ENCODE measurements at places on chromosomes 3 and 15. TPM values are rescaled to one million over a fixed set of nuclear protein-coding genes. Genes with fewer than 3 reads are reported as not detected.

CHDH gene
- total RNA-seq: 15.9 TPM

- DNase-seq: no peak
These were observed 17.9 kb downstream of the PAK6 start for GRCh38 chr15:40256638-40257235.

GRCh38 chr3:149844091-149844490, 31.1 kb downstream of the RNF13 start:
- no peak for DNase-seq

CYP1A2 gene
- not detected for total RNA-seq

ZBED2 gene
- not detected for total RNA-seq

- DNase-seq: no peak
These were observed 11.0 kb downstream of the TSPAN3 start for GRCh38 chr15:77059786-77060361.

GRCh38 chr3:98900265-98901118, 1.0 kb downstream of the DCBLD2 start:
- DNase-seq: no peak

MDFIC2 gene
- not detected for total RNA-seq

DNA sequence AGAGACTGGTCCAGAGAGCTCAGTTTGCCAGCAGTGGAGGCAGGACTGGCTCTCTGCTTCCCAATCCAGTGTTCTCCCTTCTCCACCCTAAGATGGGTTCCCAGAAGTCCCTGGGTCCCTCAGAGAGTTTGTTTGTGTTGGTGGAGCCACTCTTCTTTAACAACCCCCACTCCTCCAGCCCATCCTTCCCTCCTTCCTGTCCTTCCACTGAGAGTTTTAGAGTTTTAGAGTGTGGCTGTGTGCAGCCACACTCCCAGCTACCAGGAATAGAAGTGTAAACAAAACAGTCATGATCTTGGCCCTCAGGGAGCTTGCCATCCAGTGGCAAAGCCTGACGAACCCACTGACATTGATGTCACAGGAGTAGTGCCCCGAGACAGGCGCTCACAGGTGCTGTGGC, 12.5 kb upstream of the FBLN2 start:
- DNase-seq: no peak

ZIC1 gene
- total RNA-seq: not detected

- DNase-seq: no peak
These were observed 26.1 kb downstream of the TBC1D21 start for GRCh38 chr15:73899197-73900094.

- peak; percentile 64 for DNase-seq
These were observed 14.4 kb upstream of the STARD5 start for GRCh38 chr15:81338170-81339007.

- DNase-seq: no peak
These were observed 95.6 kb downstream of the P2RY1 start for GRCh38 chr3:152930516-152930915.

DNA sequence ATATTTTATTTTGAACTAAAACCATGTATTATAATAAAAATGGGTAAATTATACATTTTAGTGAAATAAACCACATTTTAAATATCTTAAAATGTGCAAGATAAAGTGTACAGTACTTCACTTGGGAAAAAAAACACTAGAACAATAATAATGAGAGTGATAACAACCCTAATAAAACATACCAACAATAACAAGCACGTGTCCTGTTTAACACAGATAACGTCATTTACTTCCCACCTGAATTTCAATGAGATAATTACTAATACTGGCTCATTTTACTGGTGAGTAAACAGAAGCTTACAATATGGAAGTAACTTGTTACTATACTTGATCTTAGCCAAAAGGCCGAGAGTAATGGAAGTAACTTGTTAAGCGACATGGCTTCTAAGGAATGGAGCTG, 110.2 kb upstream of the PRTG start:
- DNase-seq: no peak

DNA sequence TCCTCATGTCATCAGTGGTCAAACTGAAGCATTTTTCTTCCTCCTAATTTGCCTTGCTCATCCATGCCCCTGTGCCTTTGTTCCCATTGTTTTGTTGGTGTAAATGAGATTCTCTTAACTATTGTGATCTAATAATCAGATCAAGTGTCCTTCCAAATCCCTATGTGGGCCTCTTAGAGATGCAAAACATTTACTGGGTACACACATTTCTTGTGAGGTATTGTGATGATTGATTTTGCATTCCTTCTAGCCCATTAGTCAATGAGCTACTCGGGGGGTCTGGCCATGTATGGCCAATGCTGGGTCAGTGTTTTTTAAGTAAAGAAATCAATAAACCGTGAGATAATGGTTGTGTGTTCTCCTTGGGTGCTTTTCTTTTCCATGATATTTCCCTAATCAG, 580.4 kb downstream of the VGLL3 start:
- DNase-seq: no peak

REC114 gene
- not detected for total RNA-seq

DNA sequence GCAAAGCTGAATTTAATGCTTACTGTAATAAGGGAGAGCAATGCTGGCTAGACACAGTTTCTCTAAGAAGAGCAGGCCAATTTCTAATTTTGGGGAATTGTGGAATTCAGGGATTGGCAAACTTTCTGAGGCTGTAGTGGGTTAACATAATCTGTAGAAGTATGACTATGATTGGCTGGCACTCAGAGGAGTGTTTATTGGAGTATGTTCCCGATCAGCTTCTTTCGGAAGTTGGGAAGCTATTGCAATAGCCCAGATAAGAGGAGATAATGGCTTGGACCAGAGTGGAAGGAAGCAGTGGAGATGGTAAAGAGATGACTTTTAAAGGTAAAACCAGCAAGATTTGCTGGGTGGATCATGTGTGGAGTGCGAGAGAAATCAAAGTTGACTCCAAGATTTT, 19.4 kb downstream of the TMOD3 start:
- no peak for DNase-seq

GRCh38 chr3:195770081-195770840, 41.5 kb downstream of the MUC4 start:
- DNase-seq: no peak

DNA sequence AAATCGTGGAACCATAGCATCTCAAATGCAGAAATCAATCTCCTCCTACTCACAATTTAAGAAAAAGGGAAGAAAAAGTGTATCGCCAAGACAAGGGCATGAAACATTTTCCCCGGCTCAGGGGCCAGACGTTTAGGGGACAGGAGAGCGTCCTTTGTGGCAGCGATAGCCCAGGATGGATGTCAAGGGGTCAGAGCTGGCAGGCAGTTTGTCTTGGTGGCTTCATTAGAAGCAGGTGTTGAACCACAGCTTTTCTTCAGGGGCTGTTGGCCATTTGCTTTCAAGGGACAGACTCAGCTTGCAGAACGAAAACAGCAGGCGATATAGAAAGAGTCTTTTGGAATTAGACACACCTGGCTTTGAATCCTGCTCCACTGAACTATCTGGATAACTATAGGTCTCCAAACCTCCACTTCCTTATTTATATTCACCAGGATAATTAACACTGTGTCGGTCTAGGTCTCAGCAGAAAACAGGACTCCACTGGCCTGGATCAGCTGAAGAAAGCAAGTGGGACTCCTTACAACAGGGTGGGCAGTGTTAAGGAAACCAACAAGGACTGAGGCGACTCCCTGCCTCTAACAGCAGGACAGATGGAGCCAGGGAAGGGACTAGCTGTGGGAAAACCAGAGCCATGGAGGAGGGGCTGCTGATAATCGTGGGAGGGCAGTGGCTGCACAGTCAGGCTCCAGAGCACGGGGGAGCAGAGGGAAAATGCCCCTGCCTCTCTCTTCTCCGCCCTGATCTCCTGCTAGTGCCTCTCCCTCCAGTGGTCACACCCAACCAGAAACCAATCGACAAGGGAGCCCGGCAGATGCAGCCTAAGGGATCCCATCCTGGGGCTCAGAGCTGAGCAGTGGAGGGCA, 123.6 kb downstream of the LIPC start:
- no peak for DNase-seq

RAD51 gene
- 0.42 TPM for total RNA-seq

DNA sequence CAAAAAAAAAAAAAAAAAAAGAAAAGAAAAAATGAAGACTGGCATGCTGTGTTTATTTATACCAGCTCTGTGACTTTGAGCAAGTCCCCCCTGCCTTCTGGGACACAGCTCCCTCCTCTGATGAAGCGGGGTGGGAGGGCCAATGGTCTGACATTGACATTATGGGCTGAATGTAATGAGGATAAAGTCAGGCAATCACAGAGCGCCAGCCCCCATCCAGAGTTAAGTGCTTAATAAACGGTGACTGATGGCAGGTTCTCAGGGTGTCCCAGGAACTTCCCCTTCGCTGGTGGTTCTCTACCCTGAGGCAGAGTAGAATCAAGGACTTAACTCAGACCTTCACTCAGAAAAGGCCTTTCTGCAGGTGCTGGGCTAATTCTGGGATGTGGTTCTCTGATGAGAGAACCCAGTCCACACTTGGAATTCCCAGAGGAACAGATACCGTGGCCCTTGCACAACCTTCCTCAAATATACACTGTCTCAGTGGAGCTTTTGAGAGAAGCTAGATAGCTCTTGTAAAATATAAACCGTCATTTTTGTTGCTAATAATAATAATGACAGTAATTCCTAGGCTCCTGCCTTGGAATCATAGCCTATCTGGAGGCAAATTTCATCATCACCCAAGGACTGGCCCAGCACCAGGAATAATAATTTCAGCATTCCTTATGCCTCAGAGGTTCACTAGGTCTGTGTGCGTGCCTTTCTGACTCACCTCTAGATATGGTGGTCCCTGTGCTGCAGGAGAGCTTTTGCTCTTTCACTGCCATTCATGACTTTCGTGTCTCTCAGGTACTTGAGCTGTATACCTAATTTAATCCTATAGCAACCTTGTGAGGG, 115.8 kb downstream of the RPLP1 start:
- no peak for DNase-seq

GOLGA8S gene
- total RNA-seq: not detected

DNA sequence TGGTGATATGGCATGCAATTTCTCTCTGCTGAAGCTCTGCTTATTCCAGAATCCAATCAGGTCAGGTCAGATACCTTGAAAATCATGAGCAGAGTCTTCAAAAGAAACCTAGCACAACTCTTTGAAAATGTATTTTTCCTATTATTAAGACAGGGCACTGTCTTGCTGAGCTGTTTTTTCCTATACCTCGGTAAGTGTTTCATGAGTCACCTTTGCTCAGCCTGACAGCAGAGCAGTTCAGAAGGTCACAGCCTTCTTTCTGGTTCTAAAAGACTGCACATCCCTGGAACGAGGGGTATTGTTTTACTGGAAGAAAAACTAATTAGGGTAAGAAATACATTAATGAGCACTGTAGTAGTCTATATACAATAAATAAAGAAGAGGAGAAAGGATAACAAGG, 422.0 kb downstream of the SOX2 start:
- DNase-seq: no peak

- no peak for DNase-seq
These were observed 92.7 kb downstream of the SEC22A start for GRCh38 chr3:123294296-123294938.

DNA sequence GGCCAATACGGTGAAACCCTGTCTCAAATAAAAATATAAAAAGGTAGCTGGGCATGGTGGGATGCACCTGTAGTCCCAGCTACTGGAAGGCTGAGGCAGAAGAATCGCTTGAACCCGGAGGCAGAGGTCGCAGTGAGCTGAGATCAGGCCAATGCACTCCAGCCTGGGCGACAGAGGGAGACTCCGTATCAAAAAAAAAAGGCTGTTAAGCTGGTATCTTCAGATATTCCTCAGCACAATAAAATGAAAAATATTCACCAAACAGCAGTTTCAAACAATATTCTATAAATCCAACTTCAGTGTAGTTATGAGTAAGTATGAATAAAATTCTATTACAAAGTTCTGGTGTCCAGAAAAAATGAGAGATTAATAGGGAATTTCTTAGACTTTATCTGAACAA, 14.2 kb downstream of the DENND4A start:
- DNase-seq: no peak

GRCh38 chr3:168975576-168975975, 687.9 kb downstream of the MECOM start:
- no peak for DNase-seq

DNA sequence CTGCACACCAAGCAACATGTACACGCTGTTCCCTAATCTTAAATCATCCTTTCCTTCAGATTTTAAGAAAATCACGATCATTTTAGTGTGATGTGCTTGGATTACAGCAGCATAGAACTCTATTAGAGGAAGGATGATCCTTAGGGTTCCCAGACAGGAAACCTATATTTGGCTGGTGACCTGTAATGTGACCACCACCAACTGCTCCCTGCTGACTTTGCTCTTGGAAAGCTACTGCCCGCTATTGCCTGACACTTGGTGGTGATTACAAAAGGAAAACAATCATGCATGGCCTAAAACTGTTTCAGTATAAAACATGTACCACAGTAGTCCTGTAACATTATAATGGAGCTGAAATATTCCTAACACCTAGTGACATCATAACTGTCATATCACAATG, 27.2 kb upstream of the LMOD3 start:
- no peak for DNase-seq

GRCh38 chr15:42073418-42073817, 20.9 kb downstream of the PLA2G4D start:
- DNase-seq: no peak

GAP43 gene
- 15.3 TPM for total RNA-seq

ZPLD1 gene
- total RNA-seq: not detected

ERICH6 gene
- total RNA-seq: not detected

Measured in tibial nerve (tissue), 4 donors.